ENCODE measurements at places on chromosomes 13 and 19.

- DNase-seq: no peak
Measured at GRCh38 chr13:39916330-39916729, 260.9 kb downstream of the COG6 start.

DNA sequence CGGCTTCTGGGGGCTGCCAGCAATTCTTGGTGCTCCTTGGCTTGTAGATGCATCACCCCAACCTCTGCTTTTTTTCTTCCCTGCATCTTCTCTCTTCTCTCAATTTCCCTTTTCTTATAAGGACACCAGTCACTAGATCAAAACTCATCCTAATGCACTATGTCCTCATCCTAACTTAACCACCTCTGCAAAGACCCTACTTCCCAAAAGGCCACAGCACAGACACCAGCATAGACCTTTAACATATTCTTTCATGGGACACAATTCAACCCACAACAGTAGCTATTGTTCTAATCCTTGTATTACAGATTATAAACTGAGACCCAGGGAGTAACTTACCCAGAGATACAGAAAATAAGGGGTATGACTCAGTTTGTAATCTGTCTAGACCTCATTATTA is 47.0 kb downstream of the RUBCNL start:
- DNase-seq: no peak

DNA sequence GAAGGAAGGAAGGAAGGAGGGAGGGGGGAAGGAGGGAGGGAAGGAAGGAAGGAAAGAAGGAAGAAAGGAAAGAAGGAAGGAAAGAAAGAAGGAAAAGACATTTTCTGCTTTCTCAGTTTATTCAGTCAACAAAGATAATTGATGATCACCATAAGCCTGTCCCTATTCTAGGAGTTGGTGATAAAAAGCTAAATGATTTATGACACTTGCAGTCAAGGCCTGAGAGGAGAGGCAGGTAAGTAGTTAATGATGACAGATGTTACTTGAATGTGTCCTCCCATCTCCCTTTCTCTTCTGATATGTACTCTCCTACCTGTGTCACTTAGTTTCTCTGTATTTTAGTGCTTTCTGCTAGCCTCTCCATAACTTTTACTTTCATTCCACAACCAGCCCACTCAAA is 141.3 kb downstream of the SLITRK6 start:
- DNase-seq: no peak

DNA sequence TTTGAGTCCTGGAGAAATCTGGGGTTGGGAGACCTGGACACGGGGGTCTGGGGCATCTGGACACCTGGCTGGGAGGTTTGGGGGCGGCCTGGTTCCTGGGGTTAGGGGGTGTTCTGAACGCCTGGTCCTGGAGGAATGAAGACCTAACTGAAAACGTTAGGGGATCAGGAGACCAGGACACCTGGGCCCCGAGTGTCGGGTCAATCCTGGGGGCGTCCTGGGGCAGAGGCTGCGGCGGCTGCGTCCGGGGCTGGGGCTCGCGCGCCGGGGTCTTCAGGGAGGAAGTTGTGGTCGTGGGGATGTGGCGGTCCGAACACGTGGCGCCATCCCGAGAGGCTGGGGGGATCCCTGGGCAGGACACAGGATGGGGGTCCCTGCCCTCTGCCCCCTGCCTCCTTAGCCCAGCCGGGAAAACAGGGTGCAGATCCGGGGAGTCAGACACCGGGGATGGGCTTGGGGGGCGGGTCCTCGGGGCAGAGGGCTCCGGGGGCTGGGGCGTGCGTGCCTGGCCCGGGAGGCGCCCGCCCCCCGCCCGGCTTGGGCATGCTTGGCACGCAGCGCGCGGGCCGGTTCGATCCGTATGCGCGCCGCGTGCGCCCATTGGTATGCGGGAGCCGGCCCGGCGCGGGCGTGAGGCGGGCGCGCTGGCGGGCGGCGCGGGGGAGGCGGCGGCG is 632 bp downstream of the NPAS1 start:
- no peak for DNase-seq

DNA sequence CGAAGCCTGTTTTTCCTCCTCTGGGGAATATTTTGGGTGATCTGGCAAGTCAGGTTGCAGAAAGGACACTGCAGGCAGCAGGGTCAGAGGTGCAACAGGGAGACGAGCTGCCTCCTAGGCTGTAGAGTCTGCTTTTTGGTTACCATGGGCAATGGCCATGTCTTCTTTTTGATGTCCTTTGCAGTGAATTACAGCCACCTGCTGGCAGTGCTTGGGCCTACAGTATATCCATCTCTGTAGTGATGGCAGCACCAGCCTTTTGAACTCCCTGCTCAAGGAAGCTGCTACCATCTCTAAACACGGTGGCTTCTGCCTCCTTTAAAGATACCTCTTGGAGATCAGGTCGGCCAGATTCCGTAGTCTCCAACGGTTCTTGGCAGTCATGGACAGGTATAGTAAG is 73.9 kb downstream of the WTIP start:
- no peak for DNase-seq

DNA sequence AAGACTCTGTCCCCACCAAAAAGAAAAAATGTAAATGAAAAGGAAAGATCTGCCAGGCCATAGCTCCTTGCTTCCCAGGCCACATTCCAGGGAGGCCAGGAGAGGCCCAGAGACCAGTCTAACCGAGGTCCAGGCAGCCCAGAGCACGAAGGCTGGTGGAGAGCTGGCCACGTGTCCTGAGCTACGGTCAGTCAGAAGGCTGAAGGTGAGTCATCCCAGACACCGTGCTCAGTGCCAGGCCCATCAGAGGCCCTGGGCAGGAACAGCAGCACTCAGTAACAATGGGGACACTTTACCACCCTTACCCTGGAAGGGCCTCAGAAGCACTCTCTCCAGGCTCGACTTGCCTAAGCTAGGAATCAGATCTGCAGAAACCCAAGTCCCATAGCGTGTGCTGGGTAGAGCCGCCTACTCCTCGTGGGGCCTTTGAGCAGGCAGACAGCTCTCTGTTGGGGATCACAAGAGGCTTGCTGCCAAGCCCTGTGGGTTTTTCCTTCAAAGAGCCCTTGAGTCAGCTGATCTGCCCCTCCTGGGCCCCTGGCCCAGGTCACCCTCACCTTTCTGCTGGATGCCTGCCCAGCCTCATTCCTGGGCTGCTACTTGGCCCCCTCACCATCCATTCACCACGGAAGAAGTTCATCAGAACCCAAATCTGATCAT is 11.6 kb upstream of the DNMT1 start:
- DNase-seq: no peak

DNA sequence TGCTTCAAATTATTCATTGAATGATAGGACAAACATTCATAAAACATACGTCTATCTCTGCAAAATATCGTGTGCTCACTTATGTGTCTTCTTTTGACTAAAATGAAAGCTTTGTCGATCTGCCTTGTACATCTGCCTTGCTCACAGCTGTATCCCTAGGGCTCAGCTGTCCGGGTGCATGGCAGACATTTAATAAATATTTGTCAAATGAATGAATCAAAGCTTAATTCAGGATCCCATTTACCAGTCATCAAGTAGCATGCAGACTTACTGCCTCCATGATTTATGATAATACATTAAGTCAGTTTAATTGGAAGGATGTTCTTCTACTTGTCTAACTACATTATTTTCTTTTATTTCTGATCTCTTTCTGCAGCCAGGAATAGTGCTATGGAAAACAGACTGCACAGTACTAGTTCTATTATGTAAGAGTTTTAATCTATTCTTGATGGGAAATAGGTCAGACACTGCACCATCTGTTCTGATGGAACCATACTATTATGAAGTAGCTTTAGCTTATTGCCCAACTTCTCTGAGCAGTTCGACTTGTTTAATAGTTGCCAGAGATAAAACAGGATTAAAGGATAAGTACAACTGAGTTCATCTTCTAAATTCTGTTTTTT is 13.2 kb downstream of the SLC46A3 start:
- DNase-seq: no peak

DNA sequence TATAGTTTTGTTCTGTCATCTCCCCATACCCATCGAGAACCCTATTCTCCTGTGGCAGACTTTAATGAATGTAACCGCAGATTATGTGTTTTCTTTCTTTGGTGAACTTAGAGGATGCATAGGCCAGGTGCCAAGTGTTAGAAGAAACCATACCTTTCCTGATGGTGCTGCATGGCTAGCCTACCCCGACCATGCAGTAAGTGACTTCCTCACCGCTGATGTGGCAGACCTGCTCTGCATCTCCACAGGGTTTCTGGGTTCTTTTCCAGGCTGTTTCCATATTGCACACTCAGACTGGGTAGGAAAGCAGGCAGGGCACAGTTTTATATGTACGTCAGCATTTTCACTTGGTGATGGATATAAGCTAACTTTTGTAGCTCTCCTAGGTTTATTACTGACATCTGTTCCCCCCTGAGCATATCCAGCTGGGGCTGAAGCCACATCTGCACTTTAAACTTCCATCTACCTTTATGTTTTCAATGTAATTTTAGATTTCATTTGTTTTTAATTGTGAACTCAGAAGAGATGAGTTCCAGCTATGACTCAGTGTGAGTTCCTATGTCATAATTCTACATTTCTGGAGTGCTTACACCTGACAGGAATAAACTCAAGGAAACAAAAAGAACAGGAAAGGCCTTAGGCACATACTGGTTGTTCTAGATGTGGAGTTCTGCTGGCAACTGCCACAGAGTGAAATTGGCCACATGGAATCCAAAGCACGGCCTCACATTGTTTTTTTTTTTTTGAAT is 42.3 kb downstream of the LRCH1 start:
- DNase-seq: no peak
